ENCODE measurements at places on chromosomes 4 and X. TPM values are rescaled to one million over a fixed set of nuclear protein-coding genes. Genes with fewer than 3 reads are reported as not detected.

Gene ZCCHC18
- 1.2 TPM for total RNA-seq

Gene MRFAP1
- 136 TPM for total RNA-seq

Gene SLC16A2
- total RNA-seq, result 17.1 TPM

Gene GPAT3
- 27.8 TPM for total RNA-seq

Gene DRP2
- total RNA-seq, result 2.1 TPM

Gene XG
- 6.4 TPM for total RNA-seq

Gene NEUROG2
- total RNA-seq, result not detected

DNA sequence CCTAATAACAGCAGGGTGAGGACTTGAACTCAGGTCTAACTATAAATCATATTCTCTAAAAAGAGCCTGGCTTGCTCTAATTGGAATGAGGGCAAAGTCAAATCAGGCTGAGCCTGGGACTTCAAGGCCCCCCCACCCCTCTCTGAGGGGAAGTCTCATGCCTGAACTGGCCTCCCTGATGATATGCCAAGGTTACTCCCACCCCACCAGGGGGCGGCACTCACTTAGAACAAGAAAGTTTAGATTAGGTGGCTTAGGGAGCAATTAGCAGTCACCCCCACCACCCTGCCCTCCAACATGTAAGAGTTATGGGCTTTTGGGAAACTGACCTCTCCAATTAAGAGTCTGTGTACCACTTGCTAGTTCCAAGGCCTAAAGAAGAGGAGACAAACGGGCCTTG, 2.7 kb downstream of the FOXO4 start:
- DNase-seq, result peak; percentile 76

DNA sequence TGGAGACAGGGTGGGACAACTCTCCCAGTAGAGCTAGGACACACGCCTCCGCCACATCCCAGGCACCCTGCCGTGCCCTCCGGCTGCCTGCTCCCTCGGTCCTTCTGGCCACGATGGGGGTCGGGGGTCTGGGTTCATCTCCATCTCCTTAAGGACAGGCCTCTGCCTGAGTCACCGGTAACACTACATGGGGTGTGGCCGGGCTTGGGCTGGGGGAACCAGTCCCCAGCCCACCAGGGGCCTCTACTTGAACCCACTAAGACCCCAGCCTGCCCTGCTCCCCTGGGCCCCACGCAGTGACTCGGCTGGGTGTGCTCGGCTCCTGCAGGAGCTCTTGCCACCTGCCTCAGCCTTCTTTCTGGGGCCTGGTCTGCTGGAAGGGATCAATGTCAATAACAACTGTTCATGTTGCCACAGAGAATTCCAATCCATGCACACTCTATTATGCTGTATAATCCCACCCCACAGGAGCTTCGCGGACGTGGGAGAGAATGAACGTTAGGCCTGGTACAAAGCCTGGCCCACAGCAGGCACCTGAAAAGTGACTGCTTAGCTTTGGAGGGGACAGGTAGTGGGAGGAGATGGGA, 177.7 kb upstream of the PSAPL1 start:
- peak; percentile 70 for DNase-seq

DNA sequence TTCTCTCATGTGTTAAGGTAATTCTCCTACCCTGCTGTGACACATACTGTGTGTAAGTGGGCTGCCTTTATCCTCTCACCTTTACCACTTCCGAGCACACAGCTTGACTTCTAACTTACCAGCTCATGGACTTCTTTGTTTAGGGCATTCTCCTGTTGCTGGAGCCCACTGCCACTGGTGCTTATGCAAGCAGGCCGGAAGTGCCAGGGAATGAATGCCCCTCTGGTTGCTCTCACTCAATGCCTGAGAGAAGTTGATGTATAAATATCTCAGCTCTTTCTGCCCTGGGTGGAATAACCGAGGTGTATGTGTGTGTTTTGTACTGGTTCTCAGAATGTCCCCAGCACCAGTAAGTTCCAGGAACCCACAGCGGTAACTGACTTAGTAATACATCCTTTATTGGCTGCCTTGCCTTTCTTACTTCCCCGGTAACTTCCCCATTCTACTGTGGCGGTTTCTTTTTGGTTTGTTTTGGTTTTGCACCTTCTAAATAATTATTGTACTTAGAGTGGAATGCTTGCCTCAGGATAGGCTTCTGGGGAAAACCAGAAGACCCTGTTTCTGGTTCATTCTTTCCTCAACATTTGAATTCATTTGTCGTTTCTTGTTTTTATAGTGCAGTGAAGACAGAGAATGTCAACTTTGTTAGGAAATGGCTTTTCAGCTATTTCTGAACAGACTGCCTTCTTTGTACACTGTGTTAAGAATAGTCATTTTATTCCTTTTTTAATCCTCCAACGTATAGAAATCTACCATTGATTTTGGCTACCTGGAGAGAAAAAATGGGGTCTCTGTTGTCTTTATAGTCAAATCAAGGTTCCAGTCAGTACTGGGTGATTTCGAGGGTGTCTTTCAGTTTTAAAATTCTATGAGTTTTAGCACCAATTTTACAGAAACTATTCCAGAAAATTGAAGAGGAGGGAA, 45.4 kb downstream of the CXorf58 start:
- no peak for DNase-seq

DNA sequence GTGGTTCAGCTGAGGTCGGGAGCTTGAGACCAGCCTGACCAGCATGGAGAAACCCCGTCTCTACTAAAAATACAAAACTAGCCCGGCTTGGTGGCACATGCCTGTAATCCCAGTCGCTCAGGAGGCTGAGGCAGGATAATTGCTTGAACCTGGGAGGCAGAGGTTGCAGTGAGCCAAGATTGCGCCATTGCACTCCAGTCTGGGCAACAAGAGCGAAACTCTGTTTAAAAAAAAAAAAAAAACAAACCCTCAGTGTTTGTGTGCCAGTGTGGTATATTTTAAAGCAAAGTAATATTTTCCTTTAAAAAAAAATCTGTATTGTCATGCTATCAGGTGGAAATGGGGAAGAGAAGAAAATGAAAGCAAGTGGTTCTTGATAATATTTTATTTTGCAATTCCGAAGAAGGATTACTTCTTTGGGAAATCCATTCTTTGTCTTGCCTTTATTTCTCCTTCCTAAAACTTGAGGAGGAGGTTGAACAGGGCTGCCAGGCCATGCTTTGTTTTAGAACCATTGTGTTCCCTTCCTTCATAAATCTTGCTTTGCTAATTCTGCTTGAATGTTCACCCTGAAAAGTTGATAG, 14.4 kb downstream of the ALG13 start:
- DNase-seq, result no peak

DNA sequence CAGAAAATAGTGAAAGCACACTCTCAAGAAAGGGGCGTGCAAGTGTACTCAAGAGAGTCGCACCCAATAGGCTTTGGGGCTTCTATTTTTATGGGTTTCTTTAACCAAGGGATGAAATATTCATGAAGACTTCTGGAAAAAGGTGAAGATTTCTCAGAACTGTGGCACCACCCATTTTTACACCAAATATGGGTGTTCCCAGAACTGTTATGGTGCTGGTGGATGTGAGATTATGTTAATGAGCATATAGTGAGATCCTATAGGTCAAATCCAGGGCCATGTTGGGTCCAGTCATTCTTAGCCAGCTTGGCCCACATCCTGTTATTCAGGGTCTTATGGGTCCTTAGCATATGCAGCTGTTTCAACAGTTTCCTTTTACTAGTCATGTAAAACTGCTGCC, 61.0 kb upstream of the SMIM10 start:
- no peak for DNase-seq

GRCh38 chr4:87849612-87850011, 16.8 kb downstream of the MEPE start:
- DNase-seq, result no peak

GRCh38 chr4:152356428-152357034, 179.4 kb downstream of the FBXW7 start:
- no peak for DNase-seq

DNA sequence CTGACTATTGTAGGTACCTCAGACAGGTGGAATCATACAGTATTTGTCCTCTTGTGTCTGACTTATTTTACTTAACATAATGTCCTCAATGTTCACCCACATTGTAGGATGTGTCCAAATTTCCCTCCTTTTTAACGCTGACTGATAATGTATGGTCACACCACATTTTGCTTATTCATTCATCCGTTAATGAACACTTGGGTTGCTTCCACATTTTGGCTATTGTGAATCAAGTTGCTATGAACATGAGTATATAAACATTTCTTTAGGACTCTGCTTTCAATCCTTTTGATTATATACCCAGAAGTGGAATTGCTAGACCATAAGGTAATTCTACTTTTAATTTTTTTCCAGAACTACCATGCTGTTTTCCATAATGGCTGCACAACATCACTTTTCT, 87.0 kb upstream of the NDP start:
- DNase-seq, result no peak

DNA sequence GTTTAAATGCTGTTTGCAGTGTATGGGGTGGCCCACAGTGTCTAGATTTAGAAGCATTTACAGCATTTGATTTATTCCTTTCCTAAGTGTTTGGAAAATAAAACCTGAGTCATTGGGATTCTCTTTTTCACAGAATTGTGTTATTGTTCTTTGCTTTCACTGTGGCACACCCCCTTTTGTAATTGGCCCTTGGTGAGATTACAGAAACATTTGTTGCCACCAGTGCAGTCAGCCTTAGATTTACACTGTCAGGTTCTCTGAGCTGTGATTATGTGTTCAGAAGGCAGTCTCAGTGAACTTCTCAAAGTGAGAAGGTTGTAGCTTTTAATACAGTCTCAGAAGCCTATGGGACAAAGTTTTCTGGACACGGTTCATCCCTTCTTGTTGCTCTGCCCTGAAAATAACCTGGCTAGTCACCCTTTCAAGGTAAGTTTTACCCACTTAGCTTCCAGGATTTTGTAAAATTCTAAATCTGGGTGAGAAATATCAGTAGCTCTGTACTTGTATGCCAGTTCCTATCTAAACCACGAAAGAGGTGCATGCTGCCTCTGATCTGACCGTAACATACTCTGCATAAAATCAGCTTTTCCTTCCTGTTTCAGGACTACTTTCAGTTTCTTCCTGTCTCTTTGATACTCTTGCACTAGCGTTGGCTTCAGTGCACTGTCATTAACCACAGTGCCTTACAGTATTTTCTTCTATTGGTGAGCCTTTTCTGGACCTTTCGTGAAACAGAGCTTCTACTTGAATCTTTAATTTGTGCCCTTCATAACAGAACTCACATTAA, 12.6 kb downstream of the RUFY3 start:
- DNase-seq, result peak; percentile 20

- DNase-seq, result no peak
These were observed 47.6 kb downstream of the CCNG2 start for GRCh38 chr4:77204621-77205020.

DNA sequence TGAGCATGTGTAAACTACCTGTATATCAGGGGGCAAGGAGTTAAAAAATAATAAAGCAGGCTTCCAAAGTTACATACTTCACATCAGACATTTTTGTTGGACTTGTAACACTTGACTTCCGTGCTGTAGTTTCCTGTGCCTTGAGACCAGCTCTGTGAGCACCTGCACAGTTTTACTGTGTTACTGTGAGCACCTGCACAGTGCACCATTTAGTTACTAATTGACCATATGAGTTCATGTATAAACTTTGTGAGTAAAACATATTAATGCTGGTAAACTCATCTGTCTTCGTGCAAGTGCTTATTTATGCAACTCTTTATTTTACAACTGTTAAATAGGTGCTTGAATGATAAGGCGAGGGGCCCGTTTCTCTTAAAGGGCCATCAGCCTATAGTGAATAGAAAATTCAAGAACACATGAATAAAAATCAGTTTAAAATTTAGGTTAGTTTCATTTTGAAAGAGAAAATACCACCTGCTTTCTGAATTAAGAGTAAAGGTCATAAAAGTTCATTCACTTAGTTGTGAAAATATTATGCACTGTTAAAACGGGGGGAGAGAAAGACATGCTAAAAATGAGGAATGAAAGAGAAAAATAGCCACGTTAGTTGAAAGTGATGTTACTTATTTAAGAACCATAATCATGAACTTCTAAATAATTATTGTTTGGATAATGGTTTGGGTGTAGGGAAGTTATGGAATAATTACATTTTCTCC, 42.4 kb downstream of the USP9X start:
- DNase-seq, result no peak

- DNase-seq, result no peak
These were observed 230.6 kb upstream of the CPEB2 start for GRCh38 chr4:14771504-14772175.
